Gastrocnemius medialis (tissue), 4 donors: ENCODE measurements at places on chromosomes 4 and X. TPM values are rescaled to one million over a fixed set of nuclear protein-coding genes. Genes with fewer than 3 reads are reported as not detected.

The CENPVL1 gene
- not detected for total RNA-seq

The TRAM1L1 gene
- total RNA-seq = 0.32 TPM

The PAGE4 gene
- not detected for total RNA-seq

The MAGEA9 gene
- not detected for total RNA-seq

The NMU gene
- not detected for total RNA-seq

The MORC4 gene
- 10.0 TPM for total RNA-seq

The FOXR2 gene
- total RNA-seq = not detected

The PABPC4L gene
- total RNA-seq = not detected
